Right cardiac atrium (tissue), 5 donors: ENCODE measurements at places on chromosomes 16 and 17. TPM values are rescaled to one million over a fixed set of nuclear protein-coding genes. Genes with fewer than 3 reads are reported as not detected.

BIRC5 gene
- not detected for total RNA-seq

DNA sequence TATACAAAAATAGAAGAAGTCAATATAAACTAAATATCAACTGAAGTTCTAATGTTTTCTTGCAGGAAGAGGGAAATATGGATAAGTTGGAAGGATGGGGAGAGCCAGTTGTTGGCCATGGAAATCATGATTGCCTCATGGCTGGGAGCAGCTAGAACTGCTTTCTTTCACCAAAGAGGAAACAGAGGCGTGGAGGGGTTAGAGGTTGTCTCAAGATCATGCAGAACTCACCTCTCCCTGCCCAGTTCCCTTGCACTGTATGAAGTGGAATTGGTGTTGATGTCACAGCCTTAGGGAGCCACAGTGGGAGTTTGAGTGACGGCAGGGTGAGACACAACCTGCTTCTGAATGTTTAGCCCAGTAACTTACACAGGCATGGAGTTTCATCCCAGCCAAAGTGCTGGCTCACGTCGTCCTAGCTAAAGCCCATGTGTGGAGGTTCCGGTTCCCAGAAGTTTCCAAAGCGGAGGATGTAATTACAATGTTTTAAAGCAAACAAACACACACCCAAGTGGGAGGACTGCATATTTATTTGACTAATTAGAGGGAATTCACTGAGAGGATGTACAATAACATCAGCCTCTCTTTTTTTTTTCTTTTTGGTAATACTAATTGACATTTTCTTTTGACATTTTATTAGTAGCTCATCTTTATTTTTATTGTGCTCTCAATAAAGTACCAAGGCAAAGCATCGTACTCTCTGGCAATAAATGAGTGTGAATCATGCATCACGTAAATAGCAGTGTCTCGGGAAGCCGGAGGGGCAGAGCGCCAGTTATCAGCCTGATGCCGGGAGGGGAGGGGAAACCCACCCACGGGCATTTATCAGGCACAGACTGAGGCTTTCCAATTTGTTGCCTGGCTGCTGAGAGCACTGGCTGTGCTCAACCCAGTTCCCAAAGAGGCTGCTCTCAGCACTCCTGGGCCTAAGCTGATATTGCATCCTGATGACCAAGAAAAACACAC is 118.7 kb upstream of the CDH5 start:
- DNase-seq, result peak; percentile 90

GRCh38 chr17:48127371-48128051 is 19.9 kb downstream of the SNX11 start:
- DNase-seq, result no peak

DNA sequence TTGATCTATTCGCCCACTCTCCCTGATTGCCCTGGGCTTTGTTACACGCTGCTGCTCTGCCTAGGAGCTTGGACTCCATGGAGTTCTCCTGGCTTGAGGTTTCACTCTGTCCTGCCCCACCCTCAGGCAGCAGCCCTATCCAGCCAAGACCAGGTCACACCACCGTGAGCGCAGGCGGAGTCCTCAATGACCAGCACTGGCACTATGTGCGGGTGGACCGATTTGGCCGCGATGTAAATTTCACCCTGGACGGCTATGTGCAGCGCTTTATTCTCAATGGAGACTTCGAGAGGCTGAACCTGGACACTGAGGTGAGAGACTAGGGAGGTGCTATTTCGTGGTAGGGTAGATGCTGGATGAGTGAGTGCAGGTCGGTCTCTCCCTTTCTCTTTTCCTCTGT is 3.5 kb downstream of the CNTNAP1 start:
- DNase-seq, result peak; percentile 43

ABAT gene
- 23.7 TPM for total RNA-seq

GRCh38 chr16:48834576-48834975 is 224.6 kb upstream of the N4BP1 start:
- no peak for DNase-seq

DNA sequence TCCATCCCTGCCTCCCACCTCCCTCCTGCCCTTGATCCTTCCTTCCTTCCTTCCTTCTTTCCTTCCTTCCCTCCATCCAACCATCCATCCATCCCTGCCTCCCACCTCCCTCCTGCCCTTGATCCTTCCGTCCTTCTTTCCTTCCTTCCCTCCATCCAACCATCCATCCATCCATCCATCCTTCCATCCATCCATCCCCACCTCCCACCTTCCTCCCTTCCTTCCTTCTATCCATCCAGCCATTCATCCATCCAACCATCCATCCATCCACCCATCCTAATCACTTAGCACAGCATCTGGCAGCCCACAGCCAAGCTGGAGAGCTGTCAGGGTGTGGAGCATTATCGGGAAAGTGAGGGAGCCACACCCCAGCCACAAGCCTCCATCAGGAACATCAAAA is 54.5 kb downstream of the TK2 start:
- DNase-seq, result no peak

- DNase-seq, result no peak
Observed at GRCh38 chr16:79007614-79008013, 592.9 kb downstream of the MAF start.

DNA sequence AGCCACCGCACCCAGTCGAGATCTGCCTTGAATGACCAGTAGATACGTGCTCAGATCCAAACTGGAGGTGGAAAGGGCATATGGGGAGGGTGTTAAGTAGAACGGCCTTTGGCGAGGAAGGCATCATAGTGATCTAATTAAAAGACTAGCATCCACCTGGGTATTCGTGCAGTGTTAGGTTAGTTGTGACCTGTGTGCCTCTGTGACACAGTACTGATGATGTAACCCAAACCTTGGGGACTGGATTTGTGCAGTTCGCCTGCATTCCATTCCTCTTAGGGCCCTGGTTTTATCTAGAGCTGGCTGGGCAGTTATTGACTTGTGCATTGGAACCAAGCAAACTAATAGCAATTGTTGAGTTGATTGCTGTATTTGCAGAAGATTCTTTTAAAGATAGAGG is 47.9 kb downstream of the SNX29 start:
- DNase-seq, result no peak

GRCh38 chr17:16048811-16049449 is 49.3 kb downstream of the TTC19 start:
- DNase-seq, result no peak

DNA sequence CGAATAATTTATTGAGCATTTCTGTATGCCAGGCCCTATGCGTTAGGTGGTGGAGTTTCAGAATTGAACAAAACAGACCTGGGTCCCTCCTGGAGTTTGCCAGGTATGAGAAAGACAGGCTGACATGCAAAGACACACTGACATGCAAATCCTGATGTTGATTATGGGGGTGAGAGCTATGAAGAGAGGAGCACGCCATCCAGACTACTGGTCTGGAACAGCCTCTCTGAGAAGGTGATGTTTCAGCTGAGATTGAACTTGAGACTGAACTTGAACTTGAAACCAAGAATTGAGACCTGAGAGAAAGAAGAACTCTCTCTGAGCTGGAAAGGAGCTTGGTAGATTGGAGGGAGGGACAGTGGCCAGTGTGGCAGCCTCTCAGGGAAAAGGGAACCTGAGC is 14.2 kb upstream of the CACNG4 start:
- no peak for DNase-seq

- no peak for DNase-seq
Observed at GRCh38 chr16:27639561-27640276, 89.8 kb downstream of the KATNIP start.

DNA sequence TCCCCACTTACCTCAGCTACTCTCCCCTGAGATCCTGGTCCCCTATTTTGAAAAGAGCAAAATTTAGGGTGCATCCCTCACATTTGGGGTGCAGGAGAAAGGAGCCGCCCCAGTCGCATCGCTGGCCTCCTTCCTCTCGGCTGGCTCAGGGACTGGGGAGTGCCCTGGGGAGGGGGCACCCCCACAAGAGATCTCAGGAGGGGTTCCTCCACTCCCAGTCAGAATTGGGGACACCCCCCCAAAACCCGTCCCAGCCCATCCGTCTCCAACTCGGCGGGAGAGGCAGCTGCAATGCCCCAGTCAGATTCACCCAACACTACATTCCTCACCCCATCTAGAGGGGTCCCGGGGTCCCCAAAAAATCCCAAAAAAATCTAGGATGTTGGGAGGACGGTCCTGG is 3.5 kb upstream of the BCL6B start:
- no peak for DNase-seq

TBC1D28 gene
- not detected for total RNA-seq

- no peak for DNase-seq
Observed at GRCh38 chr16:85254051-85254450, 141.8 kb upstream of the CIBAR2 start.

DNA sequence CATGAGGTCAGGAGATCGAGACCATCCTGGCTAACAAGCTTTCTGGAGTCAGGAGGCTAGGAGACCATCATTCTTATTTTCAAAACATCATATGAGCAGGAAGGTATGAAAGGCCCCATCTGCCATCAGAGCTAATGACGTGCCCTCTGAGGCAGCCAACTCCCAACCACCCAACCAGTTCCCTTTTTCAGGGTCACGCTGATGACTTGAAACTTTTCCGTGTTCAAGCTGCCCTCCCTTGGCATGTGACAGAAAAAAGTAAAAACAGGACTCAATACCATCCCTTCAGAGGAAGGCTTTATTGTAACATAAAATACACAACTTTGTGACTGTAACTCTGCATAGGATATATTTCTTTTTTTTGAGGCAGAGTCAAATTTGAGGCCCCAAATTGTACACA is 4.6 kb upstream of the GHDC start:
- no peak for DNase-seq

GRCh38 chr17:58513267-58513964 is 1.0 kb downstream of the MTMR4 start:
- DNase-seq, result no peak

GRCh38 chr17:7477392-7478275 is 1.8 kb downstream of the ZBTB4 start:
- DNase-seq, result peak; percentile 81

- no peak for DNase-seq
Observed at GRCh38 chr16:51941412-51941811, 605.5 kb downstream of the TOX3 start.

ALOX12B gene
- total RNA-seq, result not detected

- no peak for DNase-seq
Observed at GRCh38 chr17:7114241-7114874, at the start of gene ASGR2. TSS of gene ASGR2 (minus strand) at chr17:7114822. CDS start at chr17:7114240, 582 bp downstream.
